NCI-H446 (cell line): ENCODE measurements at places on chromosomes 16 and 17.

DNA sequence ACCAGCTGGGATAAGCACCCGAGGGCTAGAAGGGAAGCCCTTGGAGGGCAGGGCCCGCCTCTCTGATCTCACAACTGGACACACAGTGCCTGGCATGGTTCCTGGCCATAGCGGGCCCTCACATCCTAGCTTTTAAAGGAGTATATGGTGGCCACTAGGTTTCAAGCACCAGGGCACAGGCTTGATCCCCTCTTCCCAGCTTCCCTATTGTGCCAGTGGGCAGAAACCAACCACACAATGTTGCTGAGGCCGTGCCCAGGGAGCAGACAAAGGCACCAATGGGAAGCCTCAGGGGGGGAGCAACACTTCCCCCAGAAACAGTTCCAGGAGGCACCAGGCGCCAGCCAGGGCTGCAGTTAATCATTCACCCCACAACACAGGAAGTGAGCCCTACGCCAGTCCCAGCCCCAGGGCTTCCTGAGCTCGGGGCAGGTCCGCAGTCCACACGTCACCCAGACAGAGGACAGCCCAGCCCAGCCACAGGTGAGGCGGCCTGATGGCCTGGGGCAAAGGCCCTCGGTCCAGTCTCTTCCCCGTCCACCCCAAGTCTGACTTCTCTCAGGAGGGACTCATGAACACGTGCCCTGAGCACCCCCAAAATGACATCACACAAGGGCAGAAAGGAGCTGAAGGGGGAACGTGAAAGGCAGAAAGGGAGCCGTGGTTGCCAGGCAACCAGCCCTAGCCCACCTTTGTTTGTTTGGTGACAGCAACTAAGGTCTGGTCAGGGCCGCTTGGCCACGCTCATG, 12.8 kb downstream of the SMIM5 start:
- no peak for DNase-seq

DNA sequence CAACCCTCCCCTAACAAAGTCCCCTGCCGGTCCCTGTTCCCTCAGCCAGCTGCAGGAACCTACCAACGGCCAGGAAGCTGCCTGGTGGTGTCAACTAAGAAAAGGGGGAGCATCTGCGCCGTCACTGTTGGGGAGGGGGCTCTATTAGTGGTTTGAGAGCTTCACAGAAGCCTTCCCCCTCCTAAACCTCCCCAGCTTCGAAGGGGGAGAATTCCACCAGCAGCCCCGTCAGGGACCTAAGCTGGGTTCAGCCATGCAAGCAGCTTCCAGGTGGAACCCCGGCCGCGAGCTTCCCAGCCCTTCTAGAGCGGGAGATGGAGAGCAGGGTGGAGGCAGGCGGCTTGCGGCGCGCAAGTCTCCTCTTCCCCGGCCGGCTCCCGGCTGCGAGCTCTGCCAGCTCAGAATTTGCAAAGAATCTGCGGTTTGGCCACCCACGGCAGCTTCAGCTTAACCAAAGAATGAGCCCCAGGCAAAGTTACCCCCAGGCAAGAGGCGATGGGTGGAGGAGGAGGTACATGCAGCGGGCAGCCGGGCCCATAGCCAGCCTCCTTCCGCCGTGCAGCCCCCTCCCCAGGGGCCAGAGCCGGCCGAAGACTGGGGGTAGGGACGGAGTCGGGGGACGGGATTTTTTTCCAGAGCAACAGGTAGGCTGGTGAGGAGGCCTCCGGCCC, 33.7 kb downstream of the DDX19A start:
- DNase-seq: no peak

DNA sequence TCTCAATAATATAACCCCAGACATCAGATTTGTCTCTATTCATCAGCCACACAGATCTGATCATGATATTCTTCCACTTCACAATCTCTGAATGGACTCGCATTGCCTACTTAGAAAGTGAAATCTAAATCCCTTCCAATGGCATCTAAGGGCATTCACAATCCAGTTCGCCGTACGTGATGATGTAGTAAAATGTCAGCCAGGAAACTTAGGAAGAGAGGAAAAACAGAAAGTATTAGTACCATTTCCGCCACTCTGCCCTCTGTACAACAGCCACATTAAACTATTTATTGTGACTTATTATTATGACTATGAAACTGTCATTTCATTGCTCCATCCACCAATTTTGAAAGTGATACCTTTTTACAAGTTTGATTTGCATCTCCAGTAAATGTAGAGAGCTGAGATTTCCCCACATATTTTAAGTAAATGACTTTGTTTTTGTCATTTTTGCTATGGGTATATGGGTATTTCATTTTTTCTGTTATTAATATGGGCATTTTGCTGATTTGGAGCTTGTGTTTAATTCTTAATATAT, 69.4 kb upstream of the SMIM36 start:
- no peak for DNase-seq

DNA sequence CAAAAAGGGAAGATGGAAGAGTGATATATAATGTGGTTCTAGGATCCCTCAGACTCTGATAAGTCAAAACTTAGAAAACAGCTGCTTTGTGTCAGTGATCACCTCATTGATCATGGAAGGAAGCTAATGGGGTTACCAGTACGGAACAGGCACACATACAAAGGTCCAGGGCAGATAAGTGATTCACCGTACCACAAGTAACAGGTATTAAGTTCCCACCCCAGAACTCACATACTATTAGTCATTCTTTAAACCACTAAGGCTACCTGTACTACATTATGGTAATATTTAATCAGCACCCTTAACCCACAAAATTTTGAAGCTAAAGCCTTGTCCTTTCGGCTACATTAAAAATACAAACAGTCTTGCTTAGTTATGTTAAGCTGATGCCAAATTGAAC, 17.4 kb downstream of the RNF43 start:
- no peak for DNase-seq

GRCh38 chr17:81664051-81664470, 2.3 kb downstream of the OXLD1 start:
- DNase-seq: no peak

GRCh38 chr16:89230255-89230654, 12.8 kb downstream of the ZNF778 start:
- no peak for DNase-seq

DNA sequence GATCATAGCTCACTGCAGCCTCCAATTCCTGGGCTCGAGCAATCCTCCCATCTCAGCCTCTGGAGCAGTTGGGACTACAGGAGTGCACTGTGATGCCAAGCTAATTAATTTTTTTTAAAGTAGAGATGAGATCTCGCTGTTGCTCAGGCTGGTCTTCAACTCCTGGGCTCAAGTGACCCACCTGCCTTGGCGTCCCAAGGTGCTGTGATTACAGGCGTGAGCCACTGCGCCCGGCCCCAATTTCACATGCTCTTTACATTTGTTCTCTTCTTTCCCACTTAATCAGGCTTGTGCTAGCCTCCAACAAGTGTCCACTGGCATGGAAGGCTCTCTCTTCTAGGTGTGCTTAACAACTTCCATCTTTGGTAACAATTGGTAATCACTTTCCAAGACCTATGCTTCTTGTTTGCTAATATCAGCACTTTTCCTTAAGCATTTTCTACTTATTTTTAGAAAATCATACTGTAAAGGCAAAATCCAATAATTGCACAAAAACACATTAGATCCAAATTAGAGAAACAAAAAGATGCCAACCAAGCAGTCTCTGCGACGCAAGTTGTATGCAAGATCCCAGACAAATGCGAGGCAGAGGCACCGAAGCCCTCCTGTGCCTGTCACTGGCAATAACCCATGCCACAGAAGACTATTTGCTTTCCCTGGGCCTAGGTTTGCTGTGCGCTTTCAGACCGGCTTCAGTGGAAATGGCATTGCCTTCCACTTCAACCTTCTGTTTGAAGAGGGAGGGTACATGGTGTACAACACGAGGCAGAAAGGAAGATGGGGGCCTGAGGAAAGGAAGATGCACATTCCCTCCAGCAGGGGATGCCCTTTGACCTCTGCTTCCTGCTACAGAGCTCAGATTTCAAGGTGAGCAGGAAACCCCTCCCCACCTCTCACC, 52.6 kb downstream of the NOS2 start:
- DNase-seq: no peak
